ENCODE measurements at places on chromosomes 4 and X. TPM values are rescaled to one million over a fixed set of nuclear protein-coding genes. Genes with fewer than 3 reads are reported as not detected.

- DNase-seq, result no peak
Measured at GRCh38 chr4:53522334-53522733, 69.0 kb downstream of the LNX1 start.

GRCh38 chr4:83152746-83153145 is 38.2 kb upstream of the PLAC8 start:
- no peak for DNase-seq

DNA sequence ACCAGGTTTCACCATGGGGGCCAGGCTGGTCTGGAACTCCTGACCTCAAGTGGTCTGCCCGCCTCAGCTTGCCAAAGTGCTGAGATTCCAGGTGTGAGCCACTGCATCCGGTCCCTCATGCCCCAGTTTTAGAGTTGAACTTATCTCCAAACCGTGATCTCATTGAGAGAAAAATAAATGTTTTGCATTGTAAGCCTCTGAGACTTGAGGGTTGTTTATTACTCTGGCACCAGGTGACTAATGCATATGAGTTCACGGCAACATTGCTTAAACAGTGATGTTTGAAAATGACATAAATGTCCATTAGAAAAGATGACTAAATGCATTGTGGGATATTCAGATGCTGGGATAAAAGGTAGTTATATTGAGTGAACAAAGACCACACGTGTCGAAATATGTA is 22.9 kb upstream of the FAT1 start:
- DNase-seq, result no peak

- DNase-seq, result no peak
Measured at GRCh38 chr4:1754336-1754735, 33.0 kb downstream of the TACC3 start.

GRCh38 chr4:81081156-81081555 is 50.6 kb downstream of the BMP3 start:
- DNase-seq, result no peak

USP46 gene
- total RNA-seq, result 111 TPM

UGT2B17 gene
- total RNA-seq, result not detected

All from cardiac septum (tissue), 1 donor.